ENCODE measurements at places on chromosomes 1 and 21. TPM values are rescaled to one million over a fixed set of nuclear protein-coding genes. Genes with fewer than 3 reads are reported as not detected.

Gene PLA2G4A
- total RNA-seq = 45.3 TPM

Gene OR6N1
- total RNA-seq = not detected

Gene CDK11A
- 34.0 TPM for total RNA-seq

Gene HCRTR1
- not detected for total RNA-seq

Gene FMO5
- total RNA-seq = 8.4 TPM

Gene LORICRIN
- not detected for total RNA-seq

Gene INSRR
- total RNA-seq = 0.13 TPM

Gene NTNG1
- total RNA-seq = 9.9 TPM

Gene KCNK1
- total RNA-seq = 6.9 TPM

Gene ASAP3
- 44.4 TPM for total RNA-seq

Gene KCNT2
- total RNA-seq = 9.5 TPM

Gene CRYBG2
- 25.2 TPM for total RNA-seq

Gene GPR52
- 5.0 TPM for total RNA-seq

Gene CYP4A11
- not detected for total RNA-seq

Gene SAMD11
- 13.9 TPM for total RNA-seq

Gene ZNF648
- 0.23 TPM for total RNA-seq

Gene CDK18
- total RNA-seq = 28.6 TPM

Gene KRTAP19-8
- not detected for total RNA-seq

Gene MPL
- 0.55 TPM for total RNA-seq

Gene MR1
- 54.4 TPM for total RNA-seq

Gene SPRR2G
- total RNA-seq = not detected

Gene ANXA9
- 39.7 TPM for total RNA-seq

Gene ZNF326
- total RNA-seq = 32.7 TPM

Gene ANKRD35
- total RNA-seq = 4.2 TPM

Gene GRIK3
- 0.55 TPM for total RNA-seq

Gene TMEM54
- total RNA-seq = 88.7 TPM

Gene JMJD4
- total RNA-seq = 21.3 TPM

Gene MNDA
- 2.1 TPM for total RNA-seq

Gene ADORA3
- 5.8 TPM for total RNA-seq

Gene HSD11B1
- total RNA-seq = 4.1 TPM

Gene SHISAL2A
- 1.1 TPM for total RNA-seq

Gene RSPH1
- 7.8 TPM for total RNA-seq

Gene HEYL
- 8.2 TPM for total RNA-seq

Gene ZFP69
- 5.8 TPM for total RNA-seq

Gene SYT2
- not detected for total RNA-seq

Gene SHE
- 13.3 TPM for total RNA-seq

Gene LRRC39
- total RNA-seq = 1.8 TPM

Gene FAM89A
- 11.3 TPM for total RNA-seq

Gene AHDC1
- total RNA-seq = 27.3 TPM

Measured in ureter (tissue), 1 donor.